Iris pigment epithelial cell (primary cell): ENCODE measurements at places on chromosomes 6 and 20.

DNA sequence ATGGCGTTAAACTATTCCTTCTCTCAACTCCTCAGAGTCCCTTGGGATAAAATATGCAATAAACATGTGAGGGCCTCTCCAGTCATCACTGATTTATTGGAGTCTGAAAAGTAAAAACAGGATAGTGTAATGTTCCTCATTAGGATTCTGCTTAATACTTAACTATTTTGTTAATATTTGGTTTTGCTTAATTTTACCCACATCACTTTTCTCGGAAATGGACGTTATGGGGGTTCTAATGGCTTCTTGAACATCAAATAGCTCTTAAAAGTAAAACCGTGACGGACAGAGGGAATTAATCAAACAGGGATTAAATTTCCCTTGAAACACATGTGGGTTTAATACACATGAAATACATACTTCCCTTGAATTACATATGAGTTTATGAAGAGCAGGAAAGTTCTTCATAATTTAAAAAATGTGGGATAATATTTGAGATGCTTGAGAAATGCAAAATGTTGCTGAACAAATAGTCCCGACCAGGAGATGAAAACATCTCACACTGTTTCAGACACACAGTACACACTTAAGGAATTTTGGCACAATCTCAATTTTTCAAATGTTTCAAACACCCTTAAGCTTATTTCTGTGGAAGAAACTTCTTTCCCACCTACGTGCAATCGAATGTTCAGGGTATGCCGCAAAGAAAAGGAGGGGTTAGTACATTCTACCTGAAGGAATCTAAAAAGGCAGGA is 38.4 kb upstream of the EIF2S2 start:
- DNase-seq = no peak

- DNase-seq = no peak
These were observed 235.9 kb downstream of the BTBD3 start for GRCh38 chr20:12153628-12154027.

DNA sequence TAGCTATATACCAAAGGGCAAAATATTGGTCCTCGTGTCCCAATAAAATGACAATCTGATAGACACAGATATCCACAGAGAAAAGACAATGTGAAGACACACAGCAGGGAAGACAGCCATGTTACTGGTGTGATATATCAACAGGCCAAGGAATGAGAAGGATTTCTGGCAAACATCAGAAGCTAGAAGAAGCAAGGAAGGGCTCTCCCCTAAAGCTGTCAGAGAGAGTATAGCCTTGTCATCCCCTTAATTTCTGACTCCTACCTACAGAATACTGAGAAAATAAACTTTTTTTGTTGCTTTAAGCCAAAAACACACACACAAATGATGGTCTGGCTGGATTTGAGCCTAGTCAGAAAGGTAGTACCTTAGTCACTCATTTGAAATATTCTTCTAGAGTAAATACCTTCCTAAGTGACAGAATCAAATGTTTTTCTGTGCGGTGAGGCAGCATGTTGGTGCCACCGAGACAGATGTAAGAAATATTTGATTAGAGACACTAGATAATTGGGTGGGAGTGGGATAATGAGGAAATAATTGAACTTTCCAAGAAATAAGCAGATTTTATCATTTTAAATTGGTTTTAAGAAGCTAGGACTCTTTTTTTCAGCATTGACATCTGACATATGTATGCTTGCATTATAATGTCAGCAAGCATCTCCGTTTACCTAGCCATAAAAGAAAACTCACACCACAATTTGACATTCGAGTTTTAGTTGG is 123.4 kb upstream of the TFAP2D start:
- no peak for DNase-seq

DNA sequence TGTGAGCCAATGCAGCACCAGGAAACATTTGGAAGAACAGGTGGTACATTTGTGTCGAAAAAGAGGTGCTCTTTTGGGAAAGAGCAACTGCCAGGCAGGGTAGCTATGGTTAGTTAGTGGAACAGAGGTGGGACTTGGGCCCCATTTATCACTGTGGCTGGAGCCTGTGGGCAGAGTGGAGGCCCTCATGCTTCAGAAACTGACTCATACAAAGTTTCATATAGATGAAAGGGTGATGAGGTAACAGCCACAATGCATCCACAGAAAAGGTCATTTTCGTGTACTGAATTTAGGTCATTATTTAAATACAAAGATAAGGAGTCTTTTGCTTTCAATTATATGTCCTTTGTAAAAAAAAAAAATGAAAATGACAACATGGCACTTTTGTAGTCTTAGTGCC is 76.4 kb upstream of the HS3ST5 start:
- DNase-seq = peak; percentile 0

DNA sequence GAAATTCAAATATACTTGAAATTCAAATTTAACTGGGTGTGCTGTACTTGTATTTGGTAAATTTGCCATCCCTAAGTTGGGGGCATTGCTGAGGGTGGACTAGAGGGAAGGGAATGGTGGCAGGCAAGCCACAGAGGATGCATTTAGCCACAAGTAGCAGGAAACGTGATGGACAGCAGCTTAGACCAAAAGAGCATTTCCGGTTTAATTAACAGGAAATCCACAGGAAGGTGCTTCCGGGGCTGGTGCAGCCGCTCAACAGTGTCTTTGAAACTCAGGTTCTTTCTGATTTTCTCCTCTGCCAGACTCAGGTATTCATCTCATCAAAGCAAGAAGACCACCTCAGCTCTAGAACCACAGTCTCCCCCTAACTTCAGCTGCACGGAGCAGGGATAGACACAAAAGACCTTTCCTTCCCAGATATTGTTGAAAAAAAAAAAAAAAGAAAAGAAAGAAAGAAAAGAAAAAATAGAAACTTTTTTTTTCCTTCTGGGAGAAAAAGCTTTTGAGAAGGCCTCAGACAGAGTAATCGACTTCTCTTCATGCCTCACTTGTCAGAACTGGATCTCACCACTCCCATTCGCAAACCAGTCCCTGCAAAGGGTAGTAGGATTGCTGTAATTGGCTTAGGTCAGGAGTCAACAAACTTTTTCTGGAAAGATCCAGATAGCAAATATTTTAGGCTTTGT is 8.0 kb upstream of the BCAS1 start:
- no peak for DNase-seq

GRCh38 chr6:90485635-90486277 is 101.1 kb downstream of the MAP3K7 start:
- no peak for DNase-seq

- no peak for DNase-seq
These were observed 14.7 kb upstream of the RCAN2 start for GRCh38 chr6:46505693-46506512.

DNA sequence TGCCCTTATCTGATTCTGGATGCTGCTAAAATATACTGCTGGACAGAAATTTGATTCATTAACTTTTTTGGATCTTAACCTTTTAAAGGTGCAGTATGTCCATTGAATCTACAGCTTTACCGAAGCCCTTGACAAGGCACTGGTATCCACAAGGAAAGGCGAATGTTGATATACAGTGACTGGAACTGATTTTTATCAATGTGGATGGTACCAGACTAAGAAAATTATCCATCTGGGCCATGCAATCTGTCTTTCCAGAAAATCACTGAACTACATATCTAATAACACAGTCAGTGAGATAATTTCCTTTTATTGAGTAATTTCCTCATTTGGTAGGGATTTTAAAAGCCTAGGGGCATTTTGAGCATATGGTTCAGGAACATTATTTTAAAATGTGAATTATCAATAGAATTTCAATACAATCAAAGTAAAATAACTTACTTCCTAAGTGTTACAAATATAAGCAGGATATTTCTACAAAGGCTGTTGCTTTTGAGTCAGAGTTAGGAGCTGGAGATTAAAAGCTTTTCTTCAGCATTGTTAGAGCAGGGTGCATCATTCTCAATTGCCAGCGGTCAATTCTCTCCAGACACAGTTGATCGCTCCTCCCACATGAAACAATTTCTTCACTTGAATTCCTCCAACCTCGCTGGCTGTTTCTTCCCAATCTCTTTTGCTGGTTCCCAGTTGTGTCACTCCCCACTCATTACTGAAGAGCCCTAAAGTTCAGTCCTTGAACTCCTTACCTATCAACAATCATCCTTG is 585.3 kb upstream of the FLRT3 start:
- no peak for DNase-seq

DNA sequence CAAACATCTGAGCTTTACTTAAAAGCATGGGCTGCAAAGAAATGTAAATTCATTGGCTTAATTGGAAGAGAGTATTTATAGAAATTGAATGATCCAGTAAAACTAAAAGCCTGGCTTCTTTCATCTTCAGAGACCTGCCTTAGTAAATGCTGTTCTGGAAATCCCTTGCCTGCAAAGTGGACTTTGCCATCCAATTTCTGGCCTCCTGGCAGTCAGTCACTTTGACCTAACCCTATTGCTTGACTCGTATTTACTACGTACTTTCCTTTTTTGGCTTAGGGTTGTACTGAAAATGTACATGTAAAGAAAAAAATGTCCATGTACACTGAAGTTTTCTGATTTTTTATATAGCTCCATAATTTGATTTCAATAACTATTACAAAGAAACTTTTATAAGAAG is 47.1 kb downstream of the E2F3 start:
- no peak for DNase-seq

DNA sequence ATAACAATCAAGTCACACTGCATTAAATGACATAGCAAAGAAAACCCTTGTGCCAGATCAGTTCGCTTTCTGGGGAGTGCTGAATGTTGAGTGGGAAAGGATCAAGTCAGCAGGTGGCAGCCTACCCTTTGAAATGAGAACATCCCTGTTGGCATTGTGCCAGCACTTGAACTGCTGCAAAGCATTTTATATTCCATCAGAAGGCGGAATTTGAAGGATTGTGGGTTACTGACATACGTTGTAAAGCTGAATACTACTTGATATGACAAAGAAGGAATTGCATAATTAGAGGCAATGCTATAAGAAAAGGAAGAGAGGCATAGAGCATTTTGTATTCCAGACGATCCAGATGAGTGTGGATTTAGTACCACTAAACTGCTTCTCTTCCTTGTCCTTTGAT is 26.5 kb downstream of the BCKDHB start:
- peak; percentile 75 for DNase-seq

- DNase-seq = no peak
These were observed 13.5 kb upstream of the PNRC1 start for GRCh38 chr6:89066940-89067646.

GRCh38 chr20:43465625-43465943 is 7.9 kb downstream of the SRSF6 start:
- DNase-seq = no peak

- peak; percentile 72 for DNase-seq
These were observed 12.2 kb upstream of the ARMC2 start for GRCh38 chr6:108836061-108836460.

DNA sequence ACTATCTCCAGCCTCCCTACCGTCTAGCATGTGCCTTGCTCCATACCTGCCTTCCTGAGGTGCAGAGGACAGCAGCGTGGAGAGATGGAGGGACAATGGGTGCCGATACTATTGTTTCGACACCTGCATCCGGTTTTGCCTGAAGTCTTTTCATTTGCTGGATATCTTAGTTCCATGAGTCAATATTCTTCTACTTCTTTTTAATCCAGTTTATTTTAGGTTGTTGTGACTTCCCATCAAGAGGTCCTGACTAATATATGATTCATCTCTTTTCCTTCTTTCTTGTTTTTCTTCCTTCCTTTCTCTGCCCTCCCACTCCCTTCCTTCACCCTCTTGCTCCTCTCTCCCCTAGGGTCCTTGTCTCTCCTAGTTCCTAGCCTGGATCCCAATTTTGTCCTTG is 91.4 kb downstream of the CDH26 start:
- DNase-seq = peak; percentile 7

DNA sequence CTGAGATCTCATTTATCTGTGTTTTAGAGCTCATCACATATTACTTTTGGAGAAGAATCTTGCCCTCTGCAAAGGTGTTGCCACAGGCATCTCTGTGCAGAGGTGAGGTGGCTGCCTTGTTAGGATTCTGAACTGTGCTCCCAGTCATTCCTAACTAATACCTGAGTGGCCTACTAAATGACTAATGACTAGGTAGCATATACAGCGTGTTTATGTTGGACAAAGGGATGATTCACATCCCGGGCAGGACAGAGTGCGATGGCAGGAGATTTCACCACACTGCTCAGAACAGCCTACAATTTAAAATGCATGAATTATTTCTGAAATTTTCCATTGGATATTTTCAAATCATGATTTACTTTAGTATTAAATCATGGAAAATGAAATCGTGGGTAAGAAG is 23.1 kb upstream of the CGA start:
- DNase-seq = peak; percentile 45

GRCh38 chr20:54407459-54407858 is 67.9 kb upstream of the DOK5 start:
- no peak for DNase-seq

DNA sequence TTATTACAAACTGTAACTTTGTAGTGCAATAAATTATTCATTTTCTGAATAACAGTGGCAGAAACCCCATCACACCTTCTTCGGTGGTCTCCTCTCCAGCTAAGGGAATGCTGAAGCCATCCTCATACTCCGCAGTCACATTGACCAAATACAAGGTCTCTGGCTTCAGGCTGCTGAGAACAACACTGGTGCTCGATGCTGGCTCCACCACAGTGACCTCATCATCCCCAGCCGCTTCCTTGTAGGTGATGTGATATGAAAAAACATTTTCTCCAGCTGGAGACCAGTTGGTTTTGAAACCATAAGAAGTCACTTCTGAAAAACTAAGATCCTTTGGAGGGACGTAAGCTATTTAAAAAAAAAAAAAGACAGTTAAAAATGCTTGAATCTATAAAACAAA is 25.0 kb downstream of the COL12A1 start:
- DNase-seq = no peak

DNA sequence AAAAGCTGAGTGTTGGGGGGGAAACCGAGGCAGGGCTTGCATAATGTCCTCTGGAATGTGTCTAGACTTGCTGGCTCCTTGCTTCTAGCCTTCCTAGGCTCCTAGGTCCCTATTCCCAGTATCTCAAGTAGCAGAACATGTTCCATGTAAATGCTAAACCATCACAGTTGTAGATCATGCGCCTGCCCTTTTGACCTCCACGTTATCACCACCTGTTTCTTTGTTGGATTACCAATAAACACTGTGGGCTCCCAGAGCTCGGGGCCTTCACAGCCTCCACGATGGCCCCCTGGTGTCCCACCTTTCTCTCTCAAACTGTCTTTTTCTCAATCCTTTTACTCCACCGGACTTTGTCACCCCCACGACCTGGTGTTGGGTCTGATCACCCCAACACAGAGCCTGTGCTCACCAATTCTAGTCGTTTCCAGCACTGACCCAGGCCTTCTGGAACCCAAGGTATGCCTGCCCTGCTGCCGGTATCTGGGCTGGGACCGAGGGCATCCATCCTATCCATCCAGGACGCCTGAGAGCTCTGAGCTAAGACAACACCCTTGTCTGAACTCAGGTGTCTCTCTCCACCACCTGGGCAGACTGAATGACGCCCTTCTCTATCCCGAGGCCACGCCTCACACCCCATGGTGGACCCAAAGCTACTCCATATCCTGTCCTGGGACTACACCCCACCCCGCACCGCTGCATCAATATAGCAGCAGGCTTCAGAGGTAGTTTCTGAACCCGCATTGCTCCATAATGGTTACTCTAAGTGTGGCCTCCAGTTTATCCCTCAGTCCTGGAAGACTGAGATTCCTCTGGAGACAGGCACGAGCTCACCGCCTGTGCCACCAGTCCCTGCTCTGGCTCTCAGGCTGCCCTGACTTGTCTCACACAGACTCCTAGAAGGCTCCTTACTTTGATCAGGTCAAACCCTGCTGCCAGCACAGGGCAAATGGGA is 9.3 kb upstream of the PRR18 start:
- DNase-seq = no peak

GRCh38 chr20:95215-95614 is 7.7 kb downstream of the DEFB125 start:
- no peak for DNase-seq
